ENCODE measurements at places on chromosomes 3 and 15. TPM values are rescaled to one million over a fixed set of nuclear protein-coding genes. Genes with fewer than 3 reads are reported as not detected.

DNAJA4 gene
- total RNA-seq: 30.9 TPM

WNT5A gene
- not detected for total RNA-seq

CEP152 gene
- 43.1 TPM for total RNA-seq

OCA2 gene
- not detected for total RNA-seq

Measured in activated CD4-positive, alpha-beta memory T cell treated with anti-CD3 and anti-CD28 coated beads, Interleukin-2, amount 10 ng/mL, durations not matched to agents 7 days and 5 days (primary cell).